ENCODE measurements at places on chromosomes 2 and 18.

GRCh38 chr2:163670929-163671328 lies 64.9 kb downstream of the FIGN start:
- no peak for DNase-seq

GRCh38 chr2:160156665-160157064 lies 43.4 kb downstream of the ITGB6 start:
- DNase-seq, result no peak

- DNase-seq, result no peak
Measured at GRCh38 chr18:35875566-35875965, 96.9 kb upstream of the RMP24 start.

DNA sequence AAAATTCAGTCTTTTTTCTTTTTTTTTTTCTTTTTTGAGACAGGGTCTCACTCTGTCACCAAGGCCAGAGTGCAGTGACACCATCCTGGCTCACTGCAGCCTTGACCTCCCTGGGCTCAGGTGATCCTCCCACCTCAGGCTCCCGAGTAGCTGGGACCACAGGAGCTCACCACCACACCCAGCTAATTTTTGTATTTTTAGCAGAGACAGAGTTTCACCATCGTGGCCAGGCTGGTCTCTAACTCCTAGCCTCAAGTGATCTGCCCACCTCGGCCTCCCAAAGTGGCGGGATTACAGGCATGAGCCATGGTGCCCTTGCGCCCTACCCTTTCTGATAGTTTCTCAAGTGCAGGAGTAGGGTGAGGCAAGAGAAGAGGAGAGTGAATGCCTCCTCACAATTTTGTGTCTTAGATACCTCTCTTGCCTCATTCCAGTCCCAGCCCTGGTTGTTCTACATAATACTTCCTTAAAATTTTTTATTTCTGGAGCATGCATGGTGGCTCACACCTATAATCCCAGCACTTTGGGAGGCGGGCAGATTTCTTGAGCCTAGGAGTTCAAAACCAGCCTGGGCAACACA lies 68.2 kb upstream of the CAB39 start:
- no peak for DNase-seq

DNA sequence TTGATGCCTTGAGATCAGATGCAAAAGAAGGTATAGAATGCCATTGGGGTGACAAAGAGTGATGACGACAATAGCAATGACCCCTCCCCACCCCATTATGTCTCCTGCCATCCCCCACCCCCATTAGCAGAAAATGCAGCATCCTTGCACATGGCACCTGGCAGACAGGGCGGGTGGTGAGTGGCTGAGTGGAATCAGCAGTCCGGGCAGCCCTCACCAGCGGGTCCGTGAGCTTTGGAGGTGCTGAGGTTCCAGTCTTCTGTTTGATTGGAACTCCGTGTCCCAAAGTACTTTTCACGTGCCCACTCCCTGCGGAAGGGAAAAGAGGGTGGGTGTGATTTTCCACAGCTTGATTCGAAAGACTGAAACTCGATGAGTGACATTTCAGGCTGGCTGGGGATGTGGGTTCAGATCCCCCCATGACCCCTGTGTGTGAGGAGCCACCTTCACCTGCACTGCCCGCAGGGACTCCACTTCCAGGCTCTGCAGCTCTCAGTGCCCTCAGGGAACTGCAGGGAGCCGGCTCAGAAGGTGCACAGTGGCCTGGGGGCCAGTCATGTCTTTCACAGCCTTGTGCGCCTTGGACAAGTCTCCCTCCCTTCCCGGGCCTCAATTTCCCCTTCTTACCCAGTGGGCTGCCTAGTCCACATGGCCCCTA lies 130.9 kb downstream of the GLI2 start:
- DNase-seq, result no peak

DNA sequence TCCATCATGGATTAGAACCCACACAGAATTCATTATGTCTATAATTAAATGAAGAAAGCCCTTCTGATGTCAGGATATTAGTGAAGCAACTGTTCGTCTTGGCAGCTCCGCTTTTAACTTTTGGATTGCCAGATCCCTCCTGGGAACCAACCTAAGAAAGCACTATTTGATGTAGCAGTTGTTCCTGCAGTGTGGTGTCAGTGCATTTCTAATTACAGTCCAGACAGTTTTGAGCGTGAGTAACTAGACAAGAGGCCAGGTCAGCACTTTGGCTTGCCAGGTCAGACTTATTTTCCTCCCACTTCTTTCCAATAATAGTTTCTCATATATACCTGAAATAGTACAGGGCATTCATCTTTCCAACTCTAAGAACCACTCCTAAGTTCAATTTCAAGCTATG lies 13.8 kb downstream of the NRXN1 start:
- DNase-seq, result no peak

- DNase-seq, result no peak
Measured at GRCh38 chr2:69914164-69914949, 552 bp upstream of the MXD1 start.

DNA sequence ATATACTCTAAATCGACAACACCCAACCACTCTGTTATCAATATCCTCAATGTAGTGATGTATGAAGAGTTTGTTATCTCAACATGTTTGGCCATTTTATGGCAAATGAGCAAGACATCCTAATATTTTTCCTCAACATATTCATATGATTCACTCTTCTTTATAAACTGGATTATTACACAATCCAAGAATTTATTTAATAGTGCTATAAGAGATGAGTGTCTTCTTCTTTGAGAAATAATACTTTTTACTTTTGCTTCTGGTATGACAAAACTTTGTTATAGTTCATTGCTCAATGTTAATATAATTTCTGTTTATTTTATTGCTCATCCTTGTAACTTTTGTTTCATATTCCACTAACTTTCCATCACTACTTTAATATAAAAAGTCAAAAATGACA lies 44.3 kb downstream of the SCN9A start:
- DNase-seq, result no peak

DNA sequence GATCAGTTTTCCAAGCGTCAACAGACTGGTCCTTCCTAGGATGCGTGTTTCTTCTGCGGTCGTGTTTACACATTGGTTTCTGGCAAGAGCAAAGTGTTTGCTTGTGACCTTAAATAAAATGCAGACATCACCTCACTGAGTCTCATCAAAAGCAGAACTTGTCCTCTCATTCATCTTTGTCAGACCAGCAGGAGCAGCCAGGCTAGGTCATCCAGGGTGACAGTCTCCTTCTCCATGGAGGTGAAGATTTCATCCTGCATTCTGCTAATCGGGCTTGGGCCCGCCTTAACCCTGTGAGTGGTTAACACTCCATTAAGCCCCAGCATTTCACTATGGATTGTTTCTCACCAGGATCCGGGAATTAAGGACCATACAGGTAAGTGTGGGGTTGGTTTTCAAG lies 64.2 kb upstream of the PID1 start:
- DNase-seq, result no peak

- no peak for DNase-seq
Measured at GRCh38 chr2:201643216-201643890, at the start of gene TMEM237. Gene TMEM237, minus strand, starts transcription at chr2:201643503. Its CDS starts 103 bp downstream, at chr2:201643400.

- no peak for DNase-seq
Measured at GRCh38 chr18:48320639-48320945, 88.6 kb downstream of the ZBTB7C start.

- DNase-seq, result no peak
Measured at GRCh38 chr2:28664120-28664842, 87.3 kb upstream of the PPP1CB start.

- no peak for DNase-seq
Measured at GRCh38 chr2:186751078-186751477, 57.2 kb downstream of the FAM171B start.

DNA sequence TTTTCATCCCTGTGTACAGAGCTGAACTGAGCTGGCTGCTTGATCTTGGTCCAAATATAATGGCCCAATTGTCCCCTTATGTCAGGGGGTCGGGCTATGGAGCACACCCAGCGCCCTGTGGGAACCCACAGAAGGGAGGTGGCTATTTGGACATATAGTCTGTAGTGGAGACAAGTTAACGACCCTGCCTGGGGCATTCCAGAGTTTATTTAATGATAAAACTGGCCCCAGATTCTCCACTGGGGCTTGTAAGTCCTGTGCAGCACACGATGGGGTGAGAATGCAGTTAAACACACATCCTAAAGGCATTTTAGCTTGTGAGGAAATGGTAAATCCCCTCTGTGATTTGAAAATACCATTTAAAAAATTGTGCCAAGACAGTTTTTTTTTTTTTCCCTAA lies 72.9 kb downstream of the QPCT start:
- DNase-seq, result no peak

DNA sequence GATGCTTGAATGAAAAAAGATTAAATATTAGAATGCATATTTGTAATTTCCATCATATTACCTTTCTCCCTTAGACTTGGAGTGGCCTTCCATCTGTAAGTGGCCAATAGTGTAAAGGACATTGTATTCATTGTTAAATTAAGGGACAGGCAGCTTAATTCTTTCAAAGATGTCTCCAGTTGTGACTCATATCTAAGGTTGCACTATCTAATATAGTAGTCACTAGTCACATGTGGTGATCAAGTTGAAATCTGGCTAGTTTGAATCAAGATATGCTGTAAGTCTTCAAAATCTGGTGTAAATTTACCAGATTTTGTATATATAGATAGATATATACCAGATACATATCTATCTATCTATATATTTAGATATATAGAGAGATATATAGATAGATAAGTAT lies 52.4 kb upstream of the AGPS start:
- no peak for DNase-seq

DNA sequence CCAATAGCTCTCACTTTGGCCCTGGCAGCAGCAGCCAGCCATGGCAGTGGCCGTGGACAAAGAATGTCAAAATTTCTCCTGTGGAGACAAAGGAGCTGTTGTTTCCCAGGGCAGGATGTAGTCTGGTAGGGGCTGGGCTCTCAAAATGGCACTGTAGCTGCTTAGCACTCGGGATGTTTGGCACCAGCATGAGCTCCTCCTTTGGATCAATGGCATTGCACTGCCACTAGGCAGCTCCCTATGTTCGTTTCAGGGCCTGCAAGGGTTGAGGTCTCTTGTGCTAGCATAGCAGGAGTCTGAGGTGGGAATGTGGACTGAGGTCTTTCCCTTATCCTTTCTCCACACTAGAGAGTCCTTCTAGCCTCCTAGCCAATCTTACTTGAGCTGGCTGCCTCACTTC lies 948.8 kb upstream of the FAM98A start:
- no peak for DNase-seq

- DNase-seq, result no peak
Measured at GRCh38 chr18:40532046-40532445, 1423.0 kb upstream of the PIK3C3 start.

- no peak for DNase-seq
Measured at GRCh38 chr2:240052524-240052923, 797 bp downstream of the OR6B3 start.

DNA sequence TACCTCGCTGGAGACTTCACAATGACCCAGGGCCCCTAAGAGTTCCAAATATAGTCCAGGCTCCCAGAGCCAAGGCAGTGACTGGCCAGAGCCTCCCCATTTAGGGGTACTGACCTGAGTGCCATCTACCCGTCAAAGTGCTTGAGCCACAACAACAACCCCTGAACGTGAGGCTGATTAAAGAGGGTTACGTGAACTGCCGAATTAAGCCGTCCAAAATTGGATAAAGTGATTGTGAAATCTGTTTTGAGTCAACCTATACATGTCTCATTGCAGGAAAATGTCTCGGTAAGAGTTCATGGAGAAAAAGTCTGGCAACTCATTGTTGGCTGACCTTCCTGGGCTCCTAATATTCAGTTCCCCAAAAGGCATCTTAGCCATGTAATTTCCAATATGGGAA lies 116.3 kb downstream of the TTC32 start:
- no peak for DNase-seq

GRCh38 chr2:42767899-42768705 lies 4.2 kb upstream of the OXER1 start:
- no peak for DNase-seq

DNA sequence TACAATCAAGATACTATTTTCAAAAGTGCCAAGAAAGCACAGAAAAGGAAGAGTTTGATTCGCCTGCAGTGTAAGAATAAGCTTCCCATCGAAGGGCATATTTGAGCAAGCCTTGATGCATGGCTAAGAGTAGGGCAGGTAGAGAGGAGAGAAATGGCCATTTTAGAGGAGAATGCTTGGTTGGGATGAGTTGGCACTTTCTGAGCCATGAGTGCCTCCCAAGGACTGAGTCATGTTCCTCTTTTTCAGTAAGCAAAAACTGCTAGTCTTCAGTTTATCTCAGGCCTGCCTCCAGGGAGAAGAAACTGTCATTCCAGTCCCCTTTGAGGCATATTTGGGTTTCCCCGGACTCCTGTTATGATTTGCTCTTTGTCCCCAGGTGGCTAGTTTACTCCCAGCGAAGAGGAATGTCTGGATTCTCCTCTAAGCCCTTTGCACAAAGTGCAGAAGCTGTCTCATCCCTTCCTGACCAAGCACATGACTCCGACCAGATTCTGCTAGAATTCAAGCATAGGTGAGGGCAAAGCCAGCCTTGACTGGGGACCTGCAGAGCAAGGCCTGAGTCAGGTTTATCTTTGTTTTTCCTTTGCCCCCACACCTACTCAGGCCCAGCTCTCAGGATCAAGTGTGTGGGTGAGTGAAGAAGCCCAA lies 115.2 kb downstream of the TTC32 start:
- DNase-seq, result no peak

DNA sequence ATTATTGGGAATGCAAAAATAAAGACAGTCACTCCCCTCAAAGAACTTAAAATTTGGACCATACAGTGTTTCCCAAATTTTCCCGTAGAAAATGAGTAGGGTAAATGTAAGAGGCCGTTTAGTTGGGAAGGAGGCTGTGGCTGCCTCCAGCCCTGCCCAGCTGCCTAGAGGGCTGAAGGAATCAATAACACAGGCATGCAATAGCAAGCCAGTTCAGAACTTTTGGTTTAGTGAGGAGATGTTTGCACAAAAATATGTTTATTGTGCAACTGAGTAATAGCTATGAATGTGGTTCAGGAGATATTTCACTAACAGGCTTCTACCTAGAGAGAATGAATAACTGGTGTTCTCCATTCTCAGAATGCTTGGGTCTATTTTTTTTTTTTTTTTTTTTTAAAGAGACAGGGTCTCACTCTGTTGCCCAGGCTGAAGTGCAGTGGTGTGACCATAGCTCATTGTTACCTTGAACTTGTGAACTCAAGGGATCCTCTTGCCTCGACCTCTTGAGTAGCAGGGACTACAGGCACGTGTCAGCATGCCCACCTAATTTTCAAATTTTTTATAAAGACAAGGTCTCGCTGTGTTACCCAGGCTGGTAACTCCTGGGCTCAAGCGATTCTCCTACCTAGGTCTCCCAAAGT lies 23.6 kb downstream of the UGP2 start:
- DNase-seq, result no peak
